ENCODE measurements at places on chromosomes 11 and 22. TPM values are rescaled to one million over a fixed set of nuclear protein-coding genes. Genes with fewer than 3 reads are reported as not detected.

DNA sequence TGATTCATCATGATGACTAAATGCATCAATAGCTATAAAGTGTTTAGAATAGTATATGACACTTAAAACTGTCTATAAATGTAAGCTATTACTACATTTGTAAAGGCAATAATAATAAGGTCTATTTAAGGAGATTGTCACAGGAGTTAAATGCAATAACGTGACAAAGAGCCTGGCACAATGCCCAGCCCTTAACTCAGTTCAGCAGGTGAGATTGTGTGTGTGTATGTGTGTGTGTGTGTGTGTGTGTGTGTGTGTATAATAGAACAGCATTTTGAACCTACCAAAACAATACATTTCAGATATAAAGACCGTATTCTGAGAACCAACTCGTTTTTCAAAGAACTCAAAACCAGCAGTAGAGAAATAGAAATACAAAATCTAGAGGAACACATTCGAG lies 177.5 kb downstream of the MYO18B start:
- DNase-seq = no peak
- peaks cover 3% of the 10 kb centered on the region for H3K27me3 ChIP-seq
- no peaks in the 10 kb centered on the region for H3K36me3 ChIP-seq

GRCh38 chr11:34707462-34707840 lies 86.6 kb downstream of the EHF start:
- DNase-seq = no peak
- no peak overlapping the region for H3K27ac ChIP-seq
- H3K36me3 ChIP-seq = no peaks in the 10 kb centered on the region

The ARHGEF17 gene
- 67.5 TPM for total RNA-seq

- H3K36me3 ChIP-seq = no peaks in the 10 kb centered on the region
- H3K4me1 ChIP-seq = peaks cover 12% of the 10 kb centered on the region
- DNase-seq = no peak
- H3K27ac ChIP-seq = no peak overlapping the region
- H3K4me3 ChIP-seq = no peak overlapping the region
- H3K27me3 ChIP-seq = no peaks in the 10 kb centered on the region
These were observed 228.3 kb downstream of the ST3GAL4 start for GRCh38 chr11:126583594-126584427.

DNA sequence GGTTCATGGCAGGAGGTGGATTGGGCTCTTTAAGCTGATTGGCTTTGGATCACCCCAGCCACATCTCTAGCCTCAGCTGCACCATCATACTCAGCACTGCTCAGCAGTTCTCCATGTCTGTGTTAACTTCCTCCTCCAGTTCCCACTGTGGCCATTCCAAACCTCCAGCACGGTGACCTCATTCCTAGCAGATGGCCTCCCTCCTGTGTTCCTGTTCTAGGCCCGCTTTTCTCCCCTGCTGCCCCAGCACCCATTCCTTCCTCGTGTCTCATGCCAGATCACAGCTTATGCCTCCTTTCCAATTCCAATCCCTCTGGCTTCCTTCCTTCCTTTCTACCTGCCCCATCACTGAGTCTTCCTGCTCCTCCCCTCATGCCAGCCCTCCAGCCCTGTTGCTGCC lies 96.1 kb downstream of the MICAL2 start:
- H3K27me3 ChIP-seq = no peaks in the 10 kb centered on the region
- peaks cover 2% of the 10 kb centered on the region for H3K36me3 ChIP-seq
- DNase-seq = no peak
- peaks cover under 1% of the 10 kb centered on the region for H3K4me1 ChIP-seq
- no peak overlapping the region for H3K4me3 ChIP-seq

The CCDC179 gene
- not detected for total RNA-seq

- peak; percentile 71 for DNase-seq
- peaks cover 15% of the 10 kb centered on the region for H3K4me1 ChIP-seq
- H3K4me3 ChIP-seq = no peak overlapping the region
- H3K27ac ChIP-seq = peak overlapping the region; percentile 2
- H3K27me3 ChIP-seq = no peaks in the 10 kb centered on the region
- H3K36me3 ChIP-seq = peaks cover 100% of the 10 kb centered on the region
These were observed 20.1 kb downstream of the SUN2 start for GRCh38 chr22:38735465-38736256.

GRCh38 chr22:46958191-46958590 lies 195.7 kb downstream of the TBC1D22A start:
- no peaks in the 10 kb centered on the region for H3K4me1 ChIP-seq
- no peak for DNase-seq
- no peaks in the 10 kb centered on the region for H3K27me3 ChIP-seq
- H3K27ac ChIP-seq = no peak overlapping the region
- no peak overlapping the region for H3K4me3 ChIP-seq

GRCh38 chr11:117874253-117874909 lies 2.1 kb downstream of the FXYD6 start:
- H3K4me3 ChIP-seq = peak overlapping the region; percentile 52
- no peaks in the 10 kb centered on the region for H3K36me3 ChIP-seq
- no peak for DNase-seq
- peaks cover 61% of the 10 kb centered on the region for H3K4me1 ChIP-seq

DNA sequence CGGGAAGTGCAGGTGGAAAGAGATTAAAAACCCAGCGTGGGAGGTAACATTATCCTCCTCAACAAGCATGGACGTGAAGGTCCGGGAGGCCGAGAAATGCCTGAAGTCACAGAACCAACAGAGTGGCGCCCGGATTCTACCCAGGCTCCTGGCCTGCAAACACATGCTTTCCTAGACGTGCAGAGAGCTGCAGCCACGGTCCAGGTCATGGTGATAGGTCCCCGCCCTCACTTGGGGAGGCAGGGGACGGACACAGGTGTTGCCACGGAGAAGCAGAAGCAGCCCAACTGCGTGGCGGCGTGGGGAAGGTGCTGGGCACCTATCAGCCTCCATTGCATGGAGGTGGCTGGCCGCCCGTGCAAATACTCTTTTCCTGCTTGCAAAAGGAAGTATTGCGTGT lies 148.8 kb downstream of the MPPED1 start:
- H3K36me3 ChIP-seq = no peaks in the 10 kb centered on the region
- no peaks in the 10 kb centered on the region for H3K4me1 ChIP-seq
- DNase-seq = no peak
- H3K27me3 ChIP-seq = no peaks in the 10 kb centered on the region

- no peak overlapping the region for H3K4me3 ChIP-seq
- no peak for DNase-seq
- no peak overlapping the region for H3K27ac ChIP-seq
- no peaks in the 10 kb centered on the region for H3K36me3 ChIP-seq
- peaks cover 8% of the 10 kb centered on the region for H3K4me1 ChIP-seq
These were observed 138.9 kb downstream of the LARGE1 start for GRCh38 chr22:33781411-33781810.

GRCh38 chr11:66867425-66868040 lies 10.7 kb downstream of the LRFN4 start:
- H3K27me3 ChIP-seq = no peaks in the 10 kb centered on the region
- no peak for DNase-seq
- no peak overlapping the region for H3K4me3 ChIP-seq
- H3K36me3 ChIP-seq = peaks cover 3% of the 10 kb centered on the region
- H3K4me1 ChIP-seq = no peaks in the 10 kb centered on the region
- H3K27ac ChIP-seq = no peak overlapping the region

The OR10G7 gene
- total RNA-seq = not detected

The SMIM35 gene
- not detected for total RNA-seq

The ACTN3 gene
- not detected for total RNA-seq

DNA sequence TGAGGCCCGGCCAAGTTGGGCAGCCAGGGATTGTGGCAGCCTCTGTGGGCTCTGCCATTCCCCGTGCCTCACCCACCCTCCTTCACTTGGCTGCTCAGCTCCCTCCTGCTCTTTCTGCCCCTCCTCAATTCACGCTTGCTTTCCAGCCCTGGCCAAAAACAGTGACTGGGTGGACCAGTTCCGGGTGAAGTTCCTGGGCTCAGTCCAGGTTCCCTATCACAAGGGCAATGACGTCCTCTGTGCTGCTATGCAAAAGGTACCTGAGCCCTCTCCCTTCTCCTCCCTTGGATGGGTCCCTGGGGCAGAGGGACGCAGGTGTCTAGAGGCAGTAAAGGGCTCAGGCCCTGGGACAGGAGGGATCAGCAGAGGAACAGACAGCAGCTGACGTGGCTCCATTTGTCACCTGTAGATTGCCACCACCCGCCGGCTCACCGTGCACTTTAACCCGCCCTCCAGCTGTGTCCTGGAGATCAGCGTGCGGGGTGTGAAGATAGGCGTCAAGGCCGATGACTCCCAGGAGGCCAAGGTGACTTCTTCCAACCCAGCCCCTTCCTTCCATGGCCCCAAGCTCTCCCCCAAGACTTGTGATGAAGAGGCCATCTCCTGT lies 2.7 kb downstream of the FREY1 start:
- H3K4me1 ChIP-seq = peaks cover 16% of the 10 kb centered on the region
- DNase-seq = no peak
- H3K27me3 ChIP-seq = no peaks in the 10 kb centered on the region
- no peak overlapping the region for H3K27ac ChIP-seq
- H3K36me3 ChIP-seq = peaks cover 18% of the 10 kb centered on the region

The SERPIND1 gene
- 0.91 TPM for total RNA-seq

The TAF10 gene
- total RNA-seq = 73.3 TPM

- H3K4me3 ChIP-seq = no peak overlapping the region
- H3K36me3 ChIP-seq = peaks cover 62% of the 10 kb centered on the region
- no peaks in the 10 kb centered on the region for H3K27me3 ChIP-seq
These were observed 26.2 kb upstream of the COMT start for GRCh38 chr22:19915287-19915954.

DNA sequence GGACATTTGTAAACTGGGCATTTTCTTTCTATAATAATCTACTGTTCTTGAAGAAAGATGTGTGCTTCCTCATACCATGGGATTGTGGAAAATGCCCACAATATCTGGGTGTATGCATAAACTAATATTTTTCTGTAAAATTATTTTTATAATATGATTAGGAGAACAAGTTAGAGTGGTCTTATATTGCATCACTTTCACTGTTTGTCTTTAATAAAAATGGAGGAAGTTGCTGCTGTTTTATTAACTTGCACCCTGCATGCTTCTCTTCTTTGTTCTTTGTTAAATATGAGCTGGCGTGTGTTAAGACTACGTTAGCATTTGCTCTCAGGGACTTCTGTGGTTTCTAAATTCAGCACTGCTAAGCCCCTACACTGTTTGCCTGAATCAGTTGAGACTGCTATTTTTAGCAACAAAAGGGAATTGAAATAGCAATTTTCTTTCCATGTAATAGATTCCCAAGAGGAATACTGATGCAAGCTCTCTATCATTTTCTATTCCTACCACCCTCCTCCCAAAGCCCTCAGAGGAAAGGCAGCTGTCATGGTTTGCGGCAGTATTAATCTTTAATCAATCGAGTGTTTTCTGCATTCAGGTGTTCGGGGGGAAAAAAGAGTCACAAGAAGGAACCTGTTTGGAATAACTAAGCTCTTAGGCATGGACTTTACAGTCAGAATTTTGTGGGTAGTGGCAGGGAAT lies 56.1 kb downstream of the HSD17B12 start:
- H3K4me3 ChIP-seq = no peak overlapping the region
- H3K36me3 ChIP-seq = peaks cover 10% of the 10 kb centered on the region
- DNase-seq = no peak
- no peaks in the 10 kb centered on the region for H3K27me3 ChIP-seq
- H3K27ac ChIP-seq = no peak overlapping the region

- no peak overlapping the region for H3K27ac ChIP-seq
- no peak overlapping the region for H3K4me3 ChIP-seq
- H3K27me3 ChIP-seq = no peaks in the 10 kb centered on the region
- peaks cover under 1% of the 10 kb centered on the region for H3K36me3 ChIP-seq
- no peaks in the 10 kb centered on the region for H3K4me1 ChIP-seq
These were observed 68.9 kb downstream of the PRCP start for GRCh38 chr11:82831364-82831763.

GRCh38 chr11:69545976-69546617 lies 64.6 kb downstream of the LINC01488 start:
- H3K36me3 ChIP-seq = no peaks in the 10 kb centered on the region
- DNase-seq = peak; percentile 11
- H3K27me3 ChIP-seq = no peaks in the 10 kb centered on the region
- H3K4me3 ChIP-seq = no peak overlapping the region
- no peaks in the 10 kb centered on the region for H3K4me1 ChIP-seq

The MS4A15 gene
- total RNA-seq = 130 TPM

The MS4A6A gene
- 94.4 TPM for total RNA-seq

The IGLL5 gene
- 15.6 TPM for total RNA-seq

The OR8G1 gene
- total RNA-seq = not detected

The KCNJ4 gene
- total RNA-seq = not detected

The ARCN1 gene
- 116 TPM for total RNA-seq

The PACS1 gene
- 123 TPM for total RNA-seq

Data from upper lobe of left lung (tissue), 6 donors.